ENCODE measurements at places on chromosomes 1 and 21. TPM values are rescaled to one million over a fixed set of nuclear protein-coding genes. Genes with fewer than 3 reads are reported as not detected.

C4BPB gene
- 3.2 TPM for total RNA-seq

HPCA gene
- total RNA-seq = 0.43 TPM

- no peaks in the 10 kb centered on the region for H3K4me1 ChIP-seq
- H3K27me3 ChIP-seq = no peaks in the 10 kb centered on the region
- no peak overlapping the region for H3K4me3 ChIP-seq
- DNase-seq = no peak
- H3K27ac ChIP-seq = no peak overlapping the region
Measured at GRCh38 chr1:110438893-110439292, 12.1 kb upstream of the PROK1 start.

- no peaks in the 10 kb centered on the region for H3K36me3 ChIP-seq
- peak overlapping the region; percentile 22 for H3K27ac ChIP-seq
- H3K4me3 ChIP-seq = no peak overlapping the region
- no peaks in the 10 kb centered on the region for H3K27me3 ChIP-seq
- no peak for DNase-seq
Measured at GRCh38 chr1:219236933-219237610, 63.4 kb downstream of the LYPLAL1 start.

GRCh38 chr1:235408503-235408960 lies 41.3 kb downstream of the TBCE start:
- no peak overlapping the region for H3K4me3 ChIP-seq
- peaks cover 6% of the 10 kb centered on the region for H3K4me1 ChIP-seq
- no peaks in the 10 kb centered on the region for H3K27me3 ChIP-seq
- no peak for DNase-seq

- no peak overlapping the region for H3K27ac ChIP-seq
- H3K4me1 ChIP-seq = no peaks in the 10 kb centered on the region
- no peaks in the 10 kb centered on the region for H3K27me3 ChIP-seq
- no peak overlapping the region for H3K4me3 ChIP-seq
- no peaks in the 10 kb centered on the region for H3K36me3 ChIP-seq
Measured at GRCh38 chr1:181448461-181448860, 34.9 kb upstream of the CACNA1E start.

DNA sequence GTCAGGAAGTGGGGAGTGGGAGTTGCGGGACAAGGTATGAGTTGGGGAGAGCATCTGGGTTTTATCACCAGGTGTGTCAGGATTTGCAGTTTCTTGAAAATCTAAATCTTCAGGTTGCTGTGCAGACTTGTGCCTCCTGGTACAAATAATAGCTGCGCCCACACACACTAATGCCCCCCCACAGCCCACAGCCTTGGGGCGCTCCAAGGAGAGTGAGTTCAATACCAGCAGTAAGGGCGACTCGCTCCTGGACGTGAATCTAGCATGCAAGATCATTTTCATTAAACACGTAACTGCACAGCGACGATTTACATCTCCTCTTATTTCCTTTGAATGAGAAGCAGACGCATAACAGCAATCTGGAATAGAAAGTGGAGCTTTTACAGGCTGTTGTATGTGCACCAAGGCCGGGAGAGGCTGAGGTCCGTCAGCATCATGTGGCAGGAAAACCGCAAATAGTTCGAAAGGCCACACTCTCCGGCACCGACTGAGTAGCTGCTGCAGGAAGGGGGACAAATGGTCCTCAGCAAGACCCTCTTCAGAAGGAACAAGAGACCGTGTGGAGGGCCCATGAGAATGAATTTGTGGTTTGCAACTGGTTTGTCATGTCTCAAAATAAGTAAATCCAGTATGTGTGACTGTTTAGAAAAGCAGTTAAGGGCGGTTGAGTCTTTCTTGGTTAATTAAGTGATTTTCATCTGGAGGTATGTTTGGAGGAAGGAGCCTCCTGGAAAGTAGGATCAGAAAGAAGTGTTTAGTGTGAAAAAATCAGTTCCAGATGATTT lies 439.5 kb downstream of the SMYD3 start:
- no peak overlapping the region for H3K4me3 ChIP-seq
- no peaks in the 10 kb centered on the region for H3K4me1 ChIP-seq
- H3K36me3 ChIP-seq = no peaks in the 10 kb centered on the region
- DNase-seq = no peak
- no peak overlapping the region for H3K27ac ChIP-seq
- H3K27me3 ChIP-seq = no peaks in the 10 kb centered on the region

DNA sequence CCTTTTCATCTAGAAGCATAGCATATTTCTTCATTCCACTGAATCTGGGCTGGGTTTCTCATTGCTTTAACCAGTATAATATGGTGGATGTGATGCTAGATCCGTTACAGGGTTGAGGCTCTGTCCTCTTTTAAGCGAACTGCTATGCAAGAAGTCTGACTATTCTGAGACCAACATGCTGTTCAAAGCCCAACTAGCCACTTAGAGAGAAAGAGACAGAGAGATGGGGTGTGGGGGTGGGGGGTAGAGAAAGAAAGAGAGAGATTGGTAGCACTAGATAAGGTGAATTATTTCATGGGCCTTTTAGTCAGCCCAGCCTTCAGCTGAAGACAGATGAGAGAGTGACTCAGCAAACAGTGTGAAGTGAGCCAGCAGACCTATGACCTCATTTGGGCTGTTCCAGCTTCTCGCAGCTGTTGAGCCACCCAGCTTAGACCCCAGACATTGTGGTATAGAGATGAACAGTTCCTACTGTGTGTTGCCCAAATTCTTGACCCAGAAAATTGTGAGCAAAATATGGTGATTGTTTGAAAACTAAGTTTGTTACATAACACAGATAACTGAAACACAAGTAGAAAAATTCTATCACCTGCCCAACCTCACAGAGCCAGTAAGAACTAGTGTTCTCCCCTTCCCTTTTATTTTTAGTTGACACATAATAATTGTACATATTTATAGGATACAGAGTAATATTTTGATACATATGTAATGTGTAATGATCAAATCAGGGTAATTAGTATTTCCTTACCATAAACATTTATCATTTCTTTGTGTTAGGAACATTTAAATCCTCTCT lies 40.7 kb upstream of the PRKACB start:
- peak; percentile 20 for DNase-seq
- no peaks in the 10 kb centered on the region for H3K27me3 ChIP-seq
- H3K27ac ChIP-seq = no peak overlapping the region
- H3K4me3 ChIP-seq = no peak overlapping the region
